Amniotic stem cell (primary cell): ENCODE measurements at places on chromosomes 6 and 20.

DNA sequence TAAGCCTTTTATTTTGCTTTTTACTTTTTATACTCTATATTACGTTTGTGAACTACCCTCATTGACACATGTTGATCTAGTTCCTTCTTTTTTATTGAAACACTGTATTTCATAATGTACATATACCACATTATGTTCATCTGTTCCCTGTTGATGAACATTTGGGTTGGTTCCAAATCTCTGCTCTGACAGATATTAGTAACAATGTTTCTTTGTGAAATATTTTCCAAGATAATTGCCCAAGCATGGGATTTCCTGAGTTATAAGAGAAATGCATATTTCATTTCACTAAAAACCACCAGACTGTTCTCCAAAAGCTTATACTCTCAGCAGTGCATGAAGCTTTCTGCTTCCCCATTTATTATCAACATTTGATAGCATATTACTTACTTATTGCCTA is 44.2 kb upstream of the TNFRSF21 start:
- no peak for DNase-seq

DNA sequence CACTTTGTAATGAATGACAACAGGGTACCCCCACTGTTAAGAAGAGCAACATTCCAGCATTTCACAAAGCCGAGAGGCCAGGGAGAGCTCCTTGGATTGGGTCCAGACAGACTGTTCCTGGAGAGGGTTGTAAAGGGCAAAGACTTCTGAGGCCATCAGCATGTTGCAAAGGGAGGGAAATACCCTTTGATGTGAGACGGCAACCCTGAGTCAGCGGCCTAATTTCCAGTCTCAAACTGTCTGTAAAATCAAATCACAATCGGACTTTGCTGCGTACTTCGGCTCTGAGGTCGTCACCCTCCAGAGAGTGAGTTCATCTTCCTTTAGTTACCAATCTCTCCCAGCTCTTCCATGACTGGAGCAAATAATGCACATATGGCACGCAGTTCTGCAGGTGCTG is 101.0 kb upstream of the DTNBP1 start:
- DNase-seq: no peak

GRCh38 chr6:55473722-55474121 is 105.3 kb downstream of the HMGCLL1 start:
- DNase-seq: no peak

DNA sequence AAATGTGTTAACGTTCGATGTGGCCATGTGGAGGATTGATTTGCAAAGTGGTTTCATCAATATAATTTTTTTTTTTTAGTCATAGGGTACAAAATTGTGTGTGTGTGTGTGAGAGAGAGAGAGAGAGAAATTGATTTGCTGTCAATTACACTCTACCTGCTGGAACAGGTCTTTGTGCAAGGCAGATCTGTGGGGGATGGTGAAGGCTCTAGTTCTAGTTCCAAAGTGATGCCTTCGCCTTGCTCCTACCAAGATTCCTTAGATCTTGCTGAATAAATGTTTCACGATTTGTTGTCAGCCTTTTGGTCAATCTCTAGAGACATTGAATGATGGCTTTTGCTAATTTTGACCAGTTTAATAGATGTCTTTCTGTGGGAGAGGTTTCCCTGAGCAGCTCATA is 64.8 kb downstream of the SERAC1 start:
- no peak for DNase-seq

- no peak for DNase-seq
Observed at GRCh38 chr6:75077701-75078100, 128.2 kb downstream of the COL12A1 start.

DNA sequence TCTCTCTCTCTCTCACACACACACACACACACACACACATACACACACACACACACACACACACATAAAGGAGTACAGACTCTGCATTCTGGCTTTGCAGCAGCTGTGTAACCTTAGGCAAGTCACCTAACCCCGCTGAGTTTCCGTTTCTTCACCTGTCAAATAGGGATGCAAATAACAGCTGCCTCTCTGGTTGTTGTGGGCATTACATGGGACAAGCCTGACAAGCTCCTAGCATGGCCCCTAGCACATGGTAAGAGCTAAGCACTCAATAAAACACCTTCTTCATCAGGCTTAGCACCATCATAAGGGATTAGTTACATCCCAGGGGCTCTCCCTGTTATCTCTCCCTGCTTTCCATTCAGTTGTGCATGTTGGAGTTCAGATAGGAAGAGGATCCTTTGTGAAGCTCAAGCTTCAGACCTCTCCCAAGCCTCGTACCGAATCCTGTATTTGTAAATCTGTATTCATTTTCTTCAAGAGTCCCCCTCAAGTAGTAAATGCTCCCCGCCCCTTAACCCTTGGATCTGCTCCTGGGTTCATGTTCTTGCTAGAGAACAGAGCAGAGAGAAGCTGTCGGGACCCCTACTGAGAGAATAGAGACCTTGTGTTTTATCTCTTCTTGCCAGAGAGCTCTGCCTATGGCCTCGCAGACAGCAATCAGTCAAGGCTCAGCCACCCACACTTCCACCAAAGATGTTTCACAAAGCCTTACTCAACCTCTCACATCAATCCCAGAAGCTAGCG is 2.2 kb downstream of the SLC13A3 start:
- DNase-seq: no peak

- DNase-seq: no peak
Observed at GRCh38 chr6:113923526-113923925, 47.4 kb downstream of the HDAC2 start.

- no peak for DNase-seq
Observed at GRCh38 chr20:37600486-37600885, 72.8 kb upstream of the BLCAP start.

- DNase-seq: no peak
Observed at GRCh38 chr20:44033873-44034272, 119.2 kb downstream of the TOX2 start.

DNA sequence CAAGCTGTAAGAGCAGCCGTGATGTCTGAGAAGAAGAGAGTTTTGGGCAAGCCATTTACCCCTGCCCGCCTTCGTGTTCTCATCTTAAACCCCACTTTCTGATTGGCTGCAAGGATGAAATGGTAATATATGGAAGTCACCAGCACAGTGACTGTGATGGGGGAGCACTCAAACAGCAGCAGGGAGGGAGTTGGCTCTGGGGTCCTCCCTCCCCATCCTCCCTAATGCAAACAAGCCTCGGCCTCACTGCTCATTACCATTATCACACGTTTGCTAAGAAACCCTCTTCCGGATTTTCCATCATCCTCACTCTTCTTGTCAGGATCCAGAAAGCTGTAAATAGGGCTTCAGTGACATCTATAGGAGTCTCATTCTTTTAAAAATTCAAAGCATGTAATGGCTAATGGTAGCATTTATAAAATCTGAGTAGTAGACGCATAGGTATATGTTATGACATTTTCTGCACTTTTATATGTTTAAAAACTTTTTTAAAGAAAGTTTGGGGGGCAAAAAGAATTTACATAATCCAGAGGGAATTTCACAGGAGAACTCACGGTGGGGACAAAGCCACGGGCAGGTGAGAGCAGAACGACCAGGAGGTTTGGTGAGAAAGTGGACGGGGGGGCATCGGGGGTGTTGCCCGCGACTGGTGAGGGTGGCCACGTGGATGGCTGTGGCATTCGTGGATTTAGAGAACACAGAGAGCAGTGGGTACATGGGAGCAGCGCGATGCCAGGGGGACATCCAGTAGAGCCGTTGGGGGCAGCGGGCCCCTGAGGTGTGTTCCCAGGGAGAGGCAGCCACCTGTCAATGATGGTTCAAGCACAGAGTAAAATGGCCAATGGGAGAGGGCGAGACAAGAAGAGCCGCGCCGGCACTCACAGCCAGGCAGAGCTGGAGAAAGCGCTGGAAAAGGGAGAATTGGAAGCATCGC is 29.6 kb downstream of the SUMO4 start:
- DNase-seq: no peak

GRCh38 chr6:21005816-21006570 is 471.7 kb downstream of the CDKAL1 start:
- peak; percentile 75 for DNase-seq

DNA sequence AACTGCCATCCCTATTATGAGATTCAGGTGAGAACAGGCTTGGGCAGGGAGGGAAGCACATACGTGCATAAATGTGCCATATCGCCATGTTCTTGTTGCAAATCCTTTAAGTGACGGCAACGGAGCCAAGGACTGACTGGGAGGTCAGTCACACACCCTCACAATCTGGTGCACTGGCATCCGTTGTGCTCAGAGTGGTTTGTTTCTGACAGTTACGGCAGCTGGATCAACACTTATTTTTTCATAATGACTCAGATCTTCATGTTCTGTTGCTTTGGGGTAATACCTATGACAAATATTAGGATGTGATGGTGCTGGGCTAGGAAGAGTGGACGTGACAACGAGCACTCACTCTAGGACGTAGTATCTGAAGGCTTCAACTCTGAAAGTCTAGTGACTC is 56.2 kb upstream of the PREP start:
- no peak for DNase-seq

- DNase-seq: no peak
Observed at GRCh38 chr6:36242626-36243025, 27.2 kb upstream of the PNPLA1 start.

GRCh38 chr20:3739926-3740451 is 7.5 kb downstream of the HSPA12B start:
- DNase-seq: no peak
